Substantia nigra (tissue), 51 donors: ENCODE measurements at places on chromosomes 5 and 9.

DNA sequence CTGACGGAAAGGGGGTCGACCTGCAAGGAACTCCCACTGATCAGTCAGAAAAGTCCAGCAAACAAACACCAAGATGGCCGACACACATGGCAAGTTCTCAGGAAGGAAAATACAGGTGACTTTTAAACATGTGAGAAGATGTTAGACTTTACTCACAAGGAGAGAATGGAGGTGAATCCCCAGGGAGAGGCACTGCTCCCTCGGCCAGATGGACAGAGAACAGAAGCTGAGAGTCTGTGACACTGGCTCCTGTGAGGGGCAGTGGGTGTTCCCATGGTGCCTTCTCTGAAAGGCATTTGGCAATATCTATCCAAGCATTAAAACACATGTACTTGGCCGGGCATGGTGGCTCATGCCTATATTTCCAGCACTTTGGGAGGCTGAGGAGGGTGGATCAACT lies 22.8 kb downstream of the COL5A1 start:
- no peak for DNase-seq

DNA sequence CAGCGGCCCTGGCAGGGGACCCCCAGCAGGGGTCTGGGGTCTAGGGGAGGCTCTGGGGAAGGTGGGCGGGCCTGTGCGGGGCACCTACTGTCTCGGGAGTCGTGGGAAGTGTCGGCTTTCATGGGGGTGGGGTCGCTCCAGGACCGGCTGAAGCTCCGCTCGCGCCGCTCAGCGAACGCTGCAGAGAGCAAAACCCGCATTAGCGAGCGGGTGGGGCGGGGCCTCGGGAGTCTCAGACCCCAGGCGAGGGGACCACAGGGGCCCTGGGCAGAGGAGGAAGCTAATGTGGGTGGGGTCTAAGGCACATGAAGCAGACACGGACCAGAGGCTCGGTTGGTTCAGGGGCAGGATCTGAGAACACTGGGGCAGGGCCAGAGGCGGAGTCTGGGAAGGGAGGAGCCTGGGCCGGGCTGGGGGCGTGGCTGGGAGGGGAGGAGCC lies 5.5 kb downstream of the NSMF start:
- DNase-seq = no peak

- DNase-seq = no peak
Observed at GRCh38 chr9:85258236-85258635, 483.5 kb downstream of the AGTPBP1 start.

DNA sequence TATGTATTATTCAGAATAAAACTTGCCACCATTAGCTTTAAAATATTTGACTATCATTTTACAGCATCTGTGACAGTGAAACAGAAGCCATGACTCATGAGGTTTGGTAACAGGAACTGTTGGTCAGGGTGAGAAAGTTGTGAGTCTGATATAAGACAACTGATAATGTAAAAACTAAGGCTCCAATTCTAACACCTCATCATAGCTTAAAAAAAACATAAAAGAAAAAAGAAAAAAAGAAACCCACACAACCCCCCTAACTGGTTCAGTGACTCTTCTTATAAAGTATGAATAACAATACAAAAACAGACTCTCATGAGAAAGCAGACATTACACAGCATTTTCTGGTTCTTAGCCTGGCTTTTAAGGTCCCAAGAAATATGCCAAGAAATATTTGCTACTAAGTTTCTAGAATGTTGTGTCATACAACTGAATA lies 85.8 kb downstream of the MRPS27 start:
- DNase-seq = no peak

GRCh38 chr9:138123086-138123485 lies 245.5 kb downstream of the CACNA1B start:
- DNase-seq = no peak

DNA sequence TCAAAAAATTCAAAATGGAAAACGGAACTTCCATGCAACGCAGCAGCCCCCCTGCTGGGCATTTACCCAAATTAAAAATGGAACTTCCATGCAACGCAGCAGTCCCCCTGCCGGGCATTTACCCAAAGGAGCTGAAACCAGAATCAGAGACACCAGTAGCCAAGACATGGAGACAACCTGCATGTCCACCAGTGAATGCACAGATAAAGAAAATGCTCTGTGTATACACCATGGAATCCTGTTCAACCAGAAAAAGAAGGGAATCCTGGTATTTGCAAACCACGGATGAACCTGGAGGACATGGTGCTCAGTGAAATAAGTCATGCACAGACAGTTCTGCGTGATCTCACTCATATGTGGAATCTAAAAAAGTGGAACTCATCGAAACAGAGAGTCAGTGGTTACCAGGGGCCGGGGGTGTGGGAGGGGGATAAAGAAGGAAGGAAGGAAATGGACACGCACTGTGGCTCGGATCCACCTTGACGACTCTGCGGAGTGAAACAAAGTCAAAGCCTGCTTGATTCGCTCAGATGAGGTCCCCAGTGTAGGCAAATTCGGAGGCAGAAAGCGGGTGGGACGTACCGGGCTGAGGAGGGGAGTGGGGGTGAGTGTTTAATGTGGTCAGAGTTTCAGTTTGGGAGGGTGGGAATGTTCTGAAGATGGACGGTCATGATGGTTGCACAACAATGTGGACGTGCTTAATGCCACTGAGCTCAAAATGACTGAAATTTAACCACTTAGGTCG lies 40.2 kb upstream of the EXOC3 start:
- no peak for DNase-seq

GRCh38 chr9:131833083-131833482 lies 93.2 kb upstream of the RAPGEF1 start:
- DNase-seq = no peak
